ENCODE measurements at places on chromosomes 1 and 21.

DNA sequence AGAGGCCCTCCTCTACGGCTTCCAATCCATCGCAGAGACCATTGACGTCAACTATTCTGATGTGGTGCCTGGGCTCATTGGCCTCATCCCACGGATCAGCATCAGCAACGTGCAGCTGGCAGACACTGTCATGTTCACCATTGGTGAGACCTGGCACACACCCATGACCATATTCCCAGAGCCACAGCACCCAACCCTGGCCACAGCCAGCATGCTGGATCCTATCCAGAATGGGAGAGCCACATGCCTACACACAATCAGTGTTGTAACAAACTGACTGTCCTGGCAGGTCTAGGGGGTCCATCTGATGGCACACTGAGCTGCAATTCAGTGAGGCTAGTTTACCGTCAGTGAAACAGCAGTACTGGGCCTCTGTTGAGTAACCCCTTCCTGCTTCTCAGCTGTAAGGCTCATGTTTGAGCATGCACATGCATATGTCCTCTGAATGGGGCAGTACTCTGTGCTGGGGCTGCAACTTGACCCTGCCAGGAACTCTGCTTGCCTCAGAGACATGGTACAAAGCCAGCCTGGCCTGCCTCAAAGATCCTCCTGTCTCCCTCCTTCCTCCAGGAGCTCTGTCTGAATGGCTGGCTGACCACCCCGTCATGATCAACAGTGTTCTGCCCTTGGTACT is 10.8 kb downstream of the IPO13 start:
- DNase-seq = no peak

DNA sequence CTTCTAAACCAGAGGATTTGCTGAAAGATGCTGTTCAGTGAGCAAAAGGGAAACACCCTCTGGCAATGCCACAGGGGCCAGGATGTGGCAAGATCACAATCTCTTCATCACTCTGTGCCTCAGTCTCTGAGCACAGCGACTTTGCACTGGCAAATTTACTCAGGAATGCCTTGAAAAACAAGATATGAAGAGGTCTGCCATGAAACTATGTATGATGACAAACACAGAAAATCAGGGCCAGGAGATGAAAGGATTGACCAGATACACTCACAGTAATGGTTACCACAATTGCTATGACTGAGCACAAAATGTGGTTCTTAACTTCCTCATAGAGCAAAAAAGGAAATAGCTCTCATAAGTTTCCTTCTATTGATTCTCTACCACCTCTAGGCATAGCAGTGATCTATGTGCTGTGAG is 5.8 kb downstream of the TTC13 start:
- peak; percentile 15 for DNase-seq

DNA sequence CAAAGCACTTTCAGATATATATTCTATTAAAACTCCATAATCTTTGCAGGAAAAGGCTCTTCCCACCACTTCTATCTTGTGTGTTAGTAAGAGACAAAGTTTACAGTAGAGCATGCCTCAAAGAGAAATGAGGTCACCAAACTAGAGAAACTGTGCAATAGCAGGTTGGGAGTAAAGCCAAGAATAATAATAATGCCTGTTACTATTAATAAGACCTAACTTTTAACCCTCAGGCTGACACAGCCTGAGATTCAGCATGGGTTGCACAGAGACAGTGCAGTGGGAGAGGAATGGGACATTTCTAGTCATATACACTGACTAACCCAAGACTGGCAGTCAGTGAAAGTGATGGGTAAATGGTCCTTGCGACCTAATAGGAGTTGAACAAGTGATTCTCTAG is 320.2 kb upstream of the NFIA start:
- no peak for DNase-seq

- no peak for DNase-seq
These were observed 1.8 kb upstream of the SLC6A9 start for GRCh38 chr1:44033041-44033575.

- no peak for DNase-seq
These were observed 17.0 kb downstream of the NUP210L start for GRCh38 chr1:154137888-154138287.

- DNase-seq = no peak
These were observed 16.6 kb upstream of the LGALS8 start for GRCh38 chr1:236507022-236507700.

DNA sequence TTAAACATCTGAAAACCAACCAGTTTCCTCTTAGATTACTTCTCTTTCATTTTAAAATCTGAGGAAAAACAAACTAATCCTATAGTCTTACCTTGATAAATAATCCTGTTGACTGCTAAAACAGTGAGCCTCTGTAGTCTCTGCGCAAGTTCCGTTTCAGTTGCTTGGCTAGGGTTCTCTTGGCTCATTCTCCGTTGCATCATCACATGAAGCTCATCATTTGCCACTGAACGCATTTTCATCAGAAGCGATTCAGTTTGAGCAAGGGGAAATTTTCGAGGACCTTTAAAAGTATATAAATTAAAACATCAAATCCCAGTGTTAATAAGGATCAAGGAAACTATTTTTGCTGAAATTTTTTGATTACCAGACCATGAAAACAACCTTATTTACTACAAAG is 96.7 kb upstream of the GNG4 start:
- no peak for DNase-seq

- DNase-seq = no peak
These were observed 126.0 kb upstream of the IPO9 start for GRCh38 chr1:201702936-201703335.

DNA sequence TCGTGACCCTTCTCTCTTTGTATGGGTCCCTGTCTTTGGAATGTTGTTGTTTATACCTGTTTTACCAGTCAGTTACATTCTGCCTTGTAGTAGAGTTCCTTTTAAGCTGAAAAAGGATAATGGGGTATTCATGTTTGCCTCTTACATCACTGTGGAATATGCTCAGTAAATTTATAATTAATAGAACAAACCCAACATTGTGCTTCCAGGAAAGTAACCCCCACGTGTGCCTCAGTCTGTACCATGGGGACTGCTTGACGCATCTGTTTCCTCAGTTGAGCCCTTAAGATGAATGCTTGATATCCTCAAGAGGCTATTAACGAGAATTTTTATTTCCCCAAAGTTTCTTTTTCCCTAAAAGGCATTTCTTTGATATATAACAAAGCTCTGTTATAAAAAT is 73.4 kb downstream of the ST6GALNAC3 start:
- DNase-seq = no peak

GRCh38 chr1:212591922-212592321 is 16.6 kb upstream of the ATF3 start:
- no peak for DNase-seq

GRCh38 chr1:177505905-177506590 is 335.3 kb downstream of the BRINP2 start:
- DNase-seq = no peak

GRCh38 chr1:224211206-224211962 is 28.3 kb downstream of the DEGS1 start:
- DNase-seq = no peak

- DNase-seq = no peak
These were observed 89.8 kb downstream of the TRIM11 start for GRCh38 chr1:228316589-228317387.

DNA sequence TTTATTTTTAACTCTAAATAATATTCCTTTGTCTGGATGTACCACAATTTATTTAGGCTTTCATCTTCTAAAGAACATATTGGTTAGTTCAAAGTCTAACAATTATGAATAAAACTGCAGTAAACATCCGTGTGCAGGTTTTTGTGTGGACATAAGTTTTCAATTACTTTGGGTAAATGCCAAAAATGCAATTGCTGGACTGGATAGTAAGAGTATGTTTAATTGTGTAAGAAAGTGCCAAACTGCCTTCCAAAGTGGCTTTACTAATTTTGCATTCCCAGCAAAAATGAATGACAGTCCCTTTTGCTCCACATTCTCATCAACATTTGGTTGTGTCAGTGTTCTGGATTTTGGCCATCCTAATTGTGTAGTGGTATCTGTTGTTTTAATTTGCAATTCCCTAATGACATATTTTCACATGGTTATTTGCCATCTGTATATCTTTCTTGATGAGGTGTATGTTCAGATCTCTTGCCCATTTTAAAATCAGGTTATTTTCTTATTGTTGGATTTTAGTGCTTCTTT is 113.8 kb downstream of the DPYD start:
- no peak for DNase-seq

- no peak for DNase-seq
These were observed 3.9 kb upstream of the RGS1 start for GRCh38 chr1:192571668-192572067.

DNA sequence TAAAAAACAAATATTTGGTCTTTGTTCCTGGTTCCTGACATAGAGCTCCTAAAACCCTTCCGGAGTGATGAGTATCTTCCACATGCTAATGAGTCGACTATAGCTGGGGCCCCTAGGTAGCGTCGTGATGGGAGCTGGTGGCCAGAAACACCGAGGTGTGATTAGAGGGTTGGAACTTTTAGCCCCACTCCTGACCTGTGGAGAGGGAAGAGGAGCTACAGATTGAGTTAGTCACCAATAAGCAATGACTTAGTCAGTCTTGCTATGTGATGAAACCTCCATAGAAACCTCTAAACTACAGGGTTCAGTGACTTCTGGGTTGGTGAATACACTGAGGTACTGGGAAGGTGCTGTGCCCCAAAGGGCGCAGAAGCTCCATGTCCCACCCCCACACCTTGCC is 30.1 kb upstream of the PLD5 start:
- DNase-seq = no peak

GRCh38 chr1:8586438-8586837 is 231.0 kb downstream of the RERE start:
- DNase-seq = no peak

Measured in activated T-helper 9 cell treated with anti-CD3 and anti-CD28 coated beads, Interleukin-2, amount 50 U/mL, for 16 hours (primary cell).